ENCODE measurements at places on chromosomes 12 and 14.

GRCh38 chr12:104357421-104357952 lies 53.9 kb downstream of the EID3 start:
- DNase-seq: no peak

GRCh38 chr14:52046376-52046917 lies 22.4 kb downstream of the NID2 start:
- no peak for DNase-seq

DNA sequence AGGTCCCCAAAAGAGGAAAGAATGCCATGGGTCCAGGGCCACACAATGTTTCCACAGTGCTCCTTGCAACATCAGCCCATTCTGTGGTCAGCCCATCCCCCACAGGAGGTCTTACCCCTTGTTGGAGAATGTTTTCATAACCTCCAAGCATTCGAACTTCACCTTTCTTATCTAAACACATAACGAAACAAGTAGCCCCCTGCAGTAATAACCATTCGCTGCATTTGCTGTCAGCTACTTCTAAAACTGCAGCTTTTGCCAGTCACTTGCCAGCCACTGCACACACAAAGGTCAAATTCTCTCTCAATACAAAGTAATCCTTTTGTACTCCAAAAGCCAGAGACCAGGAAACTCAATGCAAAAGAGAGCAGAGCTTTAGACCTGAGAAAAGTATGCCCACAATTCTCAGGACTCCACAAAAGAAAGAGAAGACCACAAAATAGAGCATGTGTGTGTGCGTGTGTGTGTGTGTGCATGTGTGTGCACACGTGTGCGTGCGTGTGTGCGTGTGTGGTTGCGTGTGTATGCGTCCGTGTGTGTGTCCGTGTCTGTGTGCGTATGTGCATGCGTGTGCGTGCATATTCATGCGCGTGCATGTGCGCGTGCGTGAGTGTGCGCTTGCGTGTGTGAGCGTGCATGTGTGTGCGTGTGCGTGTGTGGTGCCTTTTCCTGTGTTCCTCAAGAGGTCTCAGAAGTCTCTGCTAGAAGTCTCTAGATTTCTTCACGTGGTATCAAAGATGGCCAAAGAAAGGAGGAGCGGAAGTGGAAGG lies 31.7 kb upstream of the NINJ2 start:
- no peak for DNase-seq

- DNase-seq: no peak
Observed at GRCh38 chr14:52043690-52044089, 25.2 kb downstream of the NID2 start.

DNA sequence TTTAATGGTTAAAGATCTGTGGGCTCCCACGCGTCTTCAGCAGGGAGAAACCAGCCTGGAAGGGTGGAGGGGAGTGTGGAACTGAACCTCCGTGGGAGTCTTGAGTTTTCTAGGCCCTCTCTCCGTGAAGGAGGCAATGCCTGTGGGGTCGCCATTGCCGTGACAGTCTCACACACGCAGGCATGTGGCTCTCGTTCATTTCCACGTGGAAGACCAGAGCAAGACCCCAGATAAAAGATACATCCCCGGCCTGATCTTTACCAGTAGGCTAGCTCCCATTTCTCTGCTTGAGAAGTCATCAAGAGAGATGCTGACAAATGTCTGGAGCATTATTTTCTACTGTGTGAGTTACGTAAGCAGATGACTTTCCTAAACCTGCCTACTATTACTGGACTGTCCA lies 491.7 kb upstream of the LMO3 start:
- peak; percentile 0 for DNase-seq

DNA sequence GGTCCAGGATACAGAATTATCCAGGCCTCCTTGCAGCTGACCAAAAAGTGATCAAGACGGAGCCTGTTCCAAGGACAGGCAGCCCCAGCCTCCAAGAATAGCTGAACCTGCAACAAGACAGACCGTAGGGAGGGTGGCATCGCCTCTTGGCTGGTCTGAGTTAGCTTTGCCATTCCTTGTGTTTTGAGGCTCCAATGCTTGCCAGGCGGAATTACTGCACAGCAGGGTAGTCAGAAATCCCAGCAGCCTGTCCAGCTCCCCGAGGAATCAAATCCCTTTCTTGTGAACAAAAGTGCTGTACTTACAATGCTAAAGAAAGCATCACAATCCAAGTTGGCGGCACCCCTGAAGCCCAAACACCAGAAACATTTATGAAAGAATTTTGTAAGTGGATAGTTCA lies 246.9 kb downstream of the TMEM132C start:
- DNase-seq: no peak

DNA sequence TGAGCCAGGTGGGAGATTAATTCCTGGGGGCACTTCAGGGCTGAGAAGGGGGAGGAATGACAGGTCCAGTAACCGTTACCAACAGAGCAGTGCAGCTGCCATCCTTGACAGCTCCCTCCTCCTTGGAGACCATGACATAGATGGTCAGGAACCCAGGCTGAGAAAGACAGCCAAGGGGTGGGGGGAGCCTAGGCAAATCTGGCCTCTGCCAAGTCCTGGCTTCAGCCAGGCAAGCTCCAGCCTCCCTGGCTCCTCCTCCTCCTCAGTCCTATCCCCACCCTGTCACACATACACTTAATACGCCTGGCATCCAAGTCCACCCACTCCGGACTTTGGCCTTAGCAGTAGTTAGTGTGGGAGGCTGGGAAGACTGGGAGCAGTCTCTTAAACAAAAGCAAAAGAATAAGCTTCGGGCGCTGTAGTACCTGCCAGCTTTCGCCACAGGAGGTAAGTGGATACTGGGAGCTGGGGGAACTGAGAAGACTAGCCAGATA lies at the start of gene RDH5:
TSS of gene RDH5 (plus strand) at position 323 of the 494 bp plus-strand sequence. CDS start 792 bp downstream, outside the sequence.
- DNase-seq: no peak

DNA sequence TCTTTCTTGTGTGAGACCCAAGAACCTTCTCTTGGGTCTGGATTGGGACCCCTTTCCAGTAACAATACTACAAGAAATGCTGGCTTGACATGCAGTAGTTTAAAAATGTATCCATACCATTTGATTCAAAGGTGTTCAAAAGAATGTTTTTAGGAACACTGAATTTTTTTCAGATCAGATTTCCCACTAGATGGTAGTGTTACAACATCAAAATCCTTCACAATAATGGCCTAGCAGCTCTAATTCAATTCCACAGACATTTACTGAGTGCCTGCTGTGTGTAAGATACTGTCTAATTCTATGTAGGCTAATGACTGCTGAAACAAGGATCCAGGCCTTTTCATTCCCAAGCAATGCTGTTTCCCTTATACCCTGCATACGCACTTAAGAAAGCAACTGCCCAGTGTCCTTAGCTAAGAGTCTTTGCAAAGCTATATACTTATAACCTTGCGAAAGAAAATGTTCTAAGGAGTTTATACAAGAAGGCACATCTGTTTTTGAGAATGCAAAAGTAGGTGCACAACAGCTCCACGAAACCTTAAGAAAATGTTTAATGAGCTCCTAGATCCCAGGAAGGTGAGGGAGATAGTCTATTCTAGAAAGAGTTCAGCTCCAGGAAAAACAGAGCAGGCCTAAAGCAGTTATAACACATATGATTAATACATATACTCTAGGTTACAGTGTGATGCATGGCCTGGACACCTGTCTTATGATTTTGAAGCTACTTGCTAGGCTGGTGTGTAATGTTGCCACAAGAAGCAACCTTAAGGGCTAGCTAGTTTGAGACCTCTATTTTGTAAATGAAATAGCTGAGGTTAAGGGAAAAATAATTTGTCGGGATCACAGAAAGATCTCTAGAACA lies 50.9 kb upstream of the PKP2 start:
- no peak for DNase-seq

DNA sequence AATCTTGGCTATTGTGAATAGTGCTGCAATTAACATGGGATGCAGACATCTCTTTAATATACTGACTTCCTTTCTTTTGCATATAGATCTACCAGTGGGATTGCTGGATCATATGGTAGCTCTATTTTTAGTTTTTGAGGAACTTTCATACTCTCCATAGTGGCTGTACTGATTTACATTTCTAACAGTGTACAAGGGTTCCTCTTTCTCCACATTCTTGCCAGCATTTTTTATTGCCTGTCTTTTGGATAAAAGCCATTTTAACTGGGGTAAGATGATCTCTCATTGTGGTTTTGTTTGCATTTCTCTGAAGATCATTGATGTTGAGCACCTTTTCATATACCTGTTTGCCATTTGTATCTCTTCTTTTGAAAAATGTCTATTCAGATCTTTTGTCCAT lies 8.4 kb downstream of the AMDHD1 start:
- no peak for DNase-seq

DNA sequence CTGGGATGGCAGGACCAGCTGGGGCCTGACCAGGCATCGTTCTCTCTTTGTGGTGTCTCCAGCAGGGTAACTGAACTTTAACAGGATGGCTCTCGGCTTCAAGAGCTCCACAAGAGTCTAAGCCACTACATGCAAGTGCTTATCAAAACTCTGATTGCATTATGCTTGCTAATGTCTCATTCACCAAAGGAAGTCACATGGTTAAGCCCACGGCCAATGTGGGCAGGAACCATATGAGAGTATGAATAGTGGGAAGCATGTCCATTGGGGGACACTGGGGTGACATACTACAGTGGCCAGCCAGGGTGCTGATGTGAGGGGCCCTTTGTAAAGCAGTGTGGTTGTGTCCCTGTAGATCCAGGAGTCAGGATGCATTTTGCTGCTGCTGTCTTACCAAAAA lies 35.0 kb upstream of the KCNA5 start:
- DNase-seq: no peak

DNA sequence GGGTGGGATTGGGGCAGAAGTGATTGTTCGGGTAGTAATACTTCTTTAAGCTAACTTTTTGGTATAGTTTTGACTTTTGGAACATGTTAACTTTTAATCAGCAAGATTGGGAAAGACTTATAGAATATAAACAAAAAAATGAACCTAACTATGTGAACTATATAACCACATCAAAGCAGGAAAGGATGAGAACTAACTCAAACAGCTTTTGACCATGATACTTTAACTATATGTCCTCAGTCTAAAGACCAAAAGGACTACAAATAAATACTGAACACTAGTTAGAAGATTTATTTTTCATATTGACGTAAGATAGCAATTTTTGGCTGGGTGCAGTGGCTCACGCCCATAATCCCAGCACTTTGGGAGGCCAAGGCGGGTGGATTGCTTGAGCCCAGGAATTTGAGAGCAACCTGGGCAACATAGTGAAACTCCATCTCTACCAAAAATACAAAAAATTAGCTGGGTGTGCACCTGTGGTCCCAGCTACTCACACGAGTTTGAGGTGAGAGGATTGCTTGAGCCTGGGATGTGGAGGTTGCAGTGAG lies 108.5 kb upstream of the ATF1 start:
- no peak for DNase-seq

- DNase-seq: no peak
Observed at GRCh38 chr12:49086116-49086515, 8.5 kb downstream of the DHH start.

- no peak for DNase-seq
Observed at GRCh38 chr14:97832776-97833175, 1035.6 kb downstream of the VRK1 start.

GRCh38 chr12:46558677-46559076 lies 186.1 kb upstream of the SLC38A2 start:
- DNase-seq: no peak

DNA sequence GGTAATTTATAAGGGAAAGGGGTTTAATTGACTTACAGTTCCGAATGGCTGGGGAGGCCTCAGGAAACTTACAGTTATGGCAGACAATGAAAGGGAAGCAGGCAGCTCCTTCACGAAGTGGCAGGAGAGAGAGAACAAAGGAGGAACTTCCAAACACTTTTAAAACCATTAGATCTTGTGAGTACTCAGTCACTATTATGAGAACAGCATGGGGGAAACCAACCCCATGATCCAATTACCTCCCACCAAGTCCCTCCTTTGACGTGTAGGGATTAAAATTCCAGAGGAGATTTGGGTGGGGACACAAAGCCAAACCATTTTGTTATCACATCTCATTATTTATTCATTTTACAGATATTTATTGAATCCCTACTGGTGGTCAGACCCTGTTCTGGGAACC lies 822.8 kb downstream of the GALC start:
- no peak for DNase-seq

DNA sequence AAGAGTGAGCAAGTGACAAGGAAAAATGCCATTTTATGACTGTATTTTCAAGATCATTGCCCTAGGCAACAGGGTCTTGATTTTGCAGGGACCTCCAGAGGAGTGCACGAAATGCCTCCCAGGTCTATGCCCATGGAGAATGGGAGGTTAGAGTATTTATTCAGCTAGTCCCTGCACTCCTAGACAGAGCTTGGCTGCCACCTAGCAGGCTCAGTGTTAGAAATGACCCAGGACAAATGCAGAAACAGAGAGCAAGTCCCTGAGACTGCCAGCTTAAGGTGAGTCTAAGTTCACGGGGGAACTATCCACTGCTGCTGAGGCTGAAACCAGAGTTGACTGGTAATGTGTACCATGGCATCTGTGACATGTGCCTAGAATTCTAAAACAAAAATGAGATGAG lies 506.4 kb downstream of the MED13L start:
- DNase-seq: no peak

GRCh38 chr14:32251530-32251929 lies 48.5 kb upstream of the RNU6-8 start:
- DNase-seq: no peak

DNA sequence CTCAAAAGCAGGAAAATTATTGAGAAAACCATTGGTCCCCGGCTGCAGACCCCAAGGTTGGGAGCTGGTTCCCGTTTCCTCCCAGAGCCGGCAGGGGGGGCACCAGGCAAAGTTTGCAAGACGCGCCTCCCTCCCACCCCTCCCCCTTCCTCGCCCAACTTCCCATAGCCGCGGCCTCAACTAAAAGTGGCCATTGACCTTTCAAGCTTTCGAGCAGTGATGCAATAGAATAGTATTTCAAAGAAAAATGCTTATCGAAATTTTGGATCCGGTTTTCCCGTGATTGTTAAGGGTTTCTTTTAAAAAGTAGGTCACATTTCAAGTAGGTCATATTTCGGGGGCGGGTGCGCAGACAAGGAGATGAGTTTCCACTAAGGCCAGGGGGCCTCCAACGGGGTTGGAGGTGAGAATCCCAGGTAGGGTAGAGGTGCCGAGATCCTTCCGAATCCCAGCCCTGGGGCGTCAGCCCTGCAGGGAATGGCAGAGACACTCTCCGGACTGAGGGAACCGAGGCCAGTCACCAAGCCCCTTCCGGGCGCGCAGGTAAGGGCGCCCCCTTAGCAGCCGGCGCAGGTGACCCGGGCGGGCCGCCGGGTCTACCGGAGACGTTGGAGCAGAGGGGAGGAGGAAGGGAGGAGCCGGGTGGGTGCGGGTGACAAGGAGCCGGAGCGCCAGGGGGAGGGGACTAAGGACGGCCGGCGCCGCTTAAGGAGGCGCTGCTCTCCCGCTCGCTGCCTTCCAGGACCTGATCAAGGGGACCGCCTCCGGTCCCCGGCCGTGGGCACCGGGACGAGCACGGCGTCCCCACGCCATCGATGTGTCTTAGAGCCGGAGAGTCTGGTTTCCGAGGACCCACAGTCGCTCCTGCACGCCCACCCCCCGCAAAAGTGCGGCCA lies 2.6 kb upstream of the SOCS2 start:
- DNase-seq: peak; percentile 16
